ENCODE measurements at places on chromosomes 2 and 18.

DNA sequence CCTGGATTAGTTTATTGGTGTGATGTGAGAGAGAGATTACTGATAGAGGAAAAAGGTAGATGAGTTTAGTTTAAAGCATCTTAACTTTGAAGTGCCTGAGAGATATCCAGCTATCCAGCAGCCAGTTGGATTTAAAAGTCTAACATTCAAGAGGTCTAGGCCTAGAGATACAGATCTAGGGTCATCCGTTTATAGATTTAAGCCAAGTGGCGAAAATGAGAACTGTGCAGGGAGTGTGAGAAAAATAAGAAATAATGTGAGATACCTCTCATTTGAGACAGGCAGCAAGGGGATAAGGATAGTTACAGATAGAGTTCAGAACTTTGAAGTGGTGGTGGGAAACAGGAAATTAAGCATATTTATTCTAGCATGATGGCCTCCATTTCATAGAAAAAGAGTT is 5.3 kb upstream of the ORC2 start:
- DNase-seq = no peak

DNA sequence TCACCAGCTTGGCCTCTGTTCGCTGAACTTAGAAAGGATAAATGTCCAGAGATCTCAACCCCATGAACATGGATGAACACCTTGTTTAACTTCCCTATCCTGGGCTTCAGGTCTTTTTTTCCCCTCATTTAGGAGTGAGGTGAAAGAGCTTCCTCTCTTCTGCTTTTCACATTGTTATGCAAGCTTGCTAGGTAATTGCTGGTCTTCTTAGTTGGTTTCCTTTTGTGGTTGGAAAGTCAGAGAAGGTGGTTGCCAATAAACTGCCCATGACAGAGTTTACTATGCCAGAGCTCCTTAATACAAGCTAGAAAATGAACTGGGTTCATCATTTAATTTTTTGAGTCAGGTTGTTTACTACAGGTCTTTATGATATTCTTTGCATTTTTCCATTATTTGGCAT is 16.6 kb downstream of the SLC9A4 start:
- DNase-seq = no peak

GRCh38 chr2:144240656-144241339 is 279.1 kb downstream of the ZEB2 start:
- no peak for DNase-seq

GRCh38 chr2:237535385-237536082 is 30.8 kb upstream of the PRLH start:
- no peak for DNase-seq

DNA sequence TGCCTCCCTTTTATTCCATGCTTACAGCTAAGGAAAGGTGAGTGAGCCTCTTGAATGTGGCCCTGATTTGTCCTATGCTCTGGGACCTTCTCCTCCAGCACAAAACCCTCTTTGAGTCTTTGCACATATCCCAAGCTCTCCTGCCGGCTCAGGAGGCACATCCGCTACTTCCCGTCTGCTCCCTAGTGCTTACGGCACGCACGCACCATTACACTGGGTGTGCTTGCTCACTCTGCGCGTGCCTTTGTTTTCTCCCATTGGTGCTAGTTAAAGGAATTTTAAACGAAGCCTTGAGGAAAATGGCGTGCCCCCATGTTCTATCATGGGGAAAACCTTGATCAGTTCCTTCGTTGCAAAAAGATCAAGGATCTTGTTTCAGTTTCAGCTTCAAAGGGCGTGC is 7.9 kb upstream of the DGKD start:
- DNase-seq = no peak

DNA sequence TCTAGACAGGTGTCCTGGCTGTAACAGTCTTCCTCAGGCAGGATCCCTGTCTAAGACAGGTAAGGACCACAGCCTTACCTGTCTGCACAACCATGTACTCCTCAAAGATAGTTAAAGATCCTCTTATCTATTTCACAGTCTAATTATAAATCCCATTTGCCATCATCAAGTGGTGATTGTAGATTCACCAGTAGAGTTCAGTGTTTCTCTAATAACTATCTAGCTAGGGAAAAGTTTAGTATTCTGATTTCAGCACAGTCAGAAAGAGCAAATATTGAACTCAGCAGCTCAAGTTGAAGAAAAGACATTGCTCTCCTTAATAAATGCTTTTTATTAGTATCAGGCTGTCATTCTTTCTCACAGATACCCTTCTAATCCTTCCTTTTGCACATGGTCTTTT is 1305.5 kb upstream of the NXPH2 start:
- DNase-seq = no peak

GRCh38 chr2:42977270-42978174 is 185.1 kb upstream of the HAAO start:
- DNase-seq = no peak

DNA sequence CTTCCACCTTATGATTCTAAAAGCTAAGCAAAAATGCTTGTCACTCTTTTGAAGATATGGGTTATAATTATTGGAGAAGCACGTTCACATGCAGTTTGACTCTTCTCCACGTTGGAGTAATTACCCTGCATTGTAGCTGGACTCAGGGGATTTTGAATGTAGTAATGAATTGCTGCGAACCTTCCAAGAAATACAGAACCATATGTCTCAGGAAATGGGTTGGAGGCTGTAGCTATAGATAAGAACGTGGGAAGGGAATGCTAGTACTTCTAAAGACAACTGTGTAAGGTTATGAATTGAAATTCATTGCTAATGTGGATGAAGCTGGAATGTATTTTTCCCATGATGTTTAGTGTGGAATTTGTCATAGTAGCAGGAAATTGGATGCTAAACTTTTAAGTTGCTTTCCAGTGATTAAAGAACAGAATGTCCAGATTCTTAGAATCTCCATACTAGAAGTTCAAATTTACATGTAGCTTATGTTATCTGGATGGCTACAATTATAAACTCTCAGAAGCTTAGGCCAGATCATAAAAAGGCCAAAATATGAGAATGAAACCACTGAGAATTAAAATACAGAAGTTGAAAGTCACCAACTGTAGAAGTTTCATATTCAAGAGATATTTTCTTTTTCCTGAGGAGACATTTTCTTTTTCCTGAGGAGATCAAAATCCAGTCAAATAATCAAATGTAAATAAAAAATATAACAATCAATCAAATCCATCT is 27.3 kb upstream of the SPOPL start:
- DNase-seq = no peak

DNA sequence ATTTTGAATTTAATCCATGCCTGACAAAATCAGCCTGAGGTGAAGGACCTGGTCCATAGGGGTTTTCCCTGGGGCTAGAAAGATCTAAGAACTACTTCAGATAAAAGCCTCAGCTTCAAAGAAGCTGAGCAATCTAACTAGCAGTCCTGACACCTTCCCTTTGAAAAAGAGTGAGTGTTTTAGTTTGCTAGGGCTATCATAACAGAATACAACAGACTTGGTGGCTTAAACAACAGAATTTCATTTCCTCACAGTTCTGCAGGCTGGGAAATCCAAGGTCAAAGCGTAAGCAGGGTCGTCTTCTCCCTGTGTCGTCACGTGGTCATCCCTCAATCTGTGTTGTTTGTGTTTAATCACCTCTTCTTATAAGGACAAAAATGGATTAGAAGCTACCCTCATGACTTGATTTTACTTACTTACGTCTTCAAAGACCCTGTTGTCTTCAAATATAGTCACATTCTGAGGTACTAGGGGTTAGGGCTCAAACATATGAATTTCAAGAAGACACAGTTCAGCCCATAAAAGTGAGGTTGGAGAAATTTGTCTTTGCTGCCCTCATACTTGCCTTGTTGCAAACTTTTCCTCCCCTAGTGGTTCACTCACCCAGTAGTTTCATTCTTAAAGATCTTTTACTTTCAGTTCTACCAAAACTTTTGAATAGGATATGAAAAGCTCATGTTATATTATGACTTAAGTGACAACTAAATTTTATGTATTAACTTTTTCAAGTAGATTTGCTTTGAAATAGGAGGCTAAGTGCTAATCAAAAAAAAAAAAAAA is 673.8 kb downstream of the ARHGAP15 start:
- DNase-seq = no peak

DNA sequence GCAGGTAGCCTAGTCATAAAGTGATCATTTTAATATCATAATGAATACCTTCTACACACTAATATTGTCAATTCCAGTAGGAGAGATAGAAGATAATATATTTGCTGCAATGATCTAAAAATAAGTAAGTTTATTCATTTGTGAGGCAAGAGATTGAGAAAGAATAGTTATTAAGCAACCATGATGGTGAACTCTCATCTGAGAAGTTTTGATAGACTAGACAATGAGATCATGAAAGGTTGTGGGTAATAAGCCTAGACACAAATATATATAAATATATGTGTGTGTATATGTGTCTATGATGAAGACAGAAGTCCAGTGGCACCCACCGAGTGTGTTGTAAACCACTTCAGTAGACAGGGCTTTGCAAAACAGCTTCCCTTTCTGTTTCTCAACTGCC is 181.0 kb upstream of the CHST9 start:
- DNase-seq = no peak

DNA sequence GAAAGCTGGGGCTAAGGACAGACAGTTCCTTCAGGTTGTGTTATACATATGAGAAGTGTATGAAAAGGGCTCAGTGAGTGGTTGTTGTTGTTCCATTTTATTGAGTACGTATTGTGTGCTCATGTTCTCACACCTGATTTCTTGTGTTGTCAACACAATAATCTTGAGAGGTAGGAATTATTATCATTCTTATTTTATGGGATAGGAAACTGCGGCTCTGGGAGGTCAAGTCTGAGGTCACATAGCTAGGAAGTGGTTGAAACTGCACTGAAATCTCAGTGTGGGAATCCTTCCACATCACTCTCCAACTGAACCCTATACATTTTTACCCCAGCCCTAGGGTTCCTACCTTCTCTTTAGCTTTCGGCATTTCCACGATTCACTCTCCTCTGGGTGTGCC is 124.2 kb upstream of the CXCR4 start:
- DNase-seq = no peak

GRCh38 chr18:48850822-48851598 is 99.8 kb downstream of the SMAD7 start:
- no peak for DNase-seq

GRCh38 chr2:144666032-144666431 is 146.1 kb upstream of the ZEB2 start:
- DNase-seq = peak; percentile 89
